ENCODE measurements at places on chromosomes 1 and 21. TPM values are rescaled to one million over a fixed set of nuclear protein-coding genes. Genes with fewer than 3 reads are reported as not detected.

DNA sequence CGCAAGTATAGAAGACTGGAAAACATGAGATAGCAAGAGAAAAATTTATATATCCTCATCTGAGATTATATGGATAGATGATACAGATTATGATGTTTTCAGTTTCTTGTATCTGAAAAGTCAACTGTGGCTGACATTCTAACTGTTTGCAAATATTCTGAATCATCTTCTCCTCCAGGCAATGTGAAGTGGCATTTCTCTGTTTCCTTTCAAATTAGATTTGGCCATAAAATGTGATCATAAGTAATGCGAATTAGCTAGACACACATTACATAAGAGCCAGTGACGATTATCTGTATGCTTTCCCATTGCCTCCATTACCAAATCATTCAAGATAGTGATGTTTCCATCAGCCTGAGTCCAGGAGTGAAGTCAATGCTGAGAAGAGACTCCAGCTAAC lies 265.2 kb downstream of the BRINP3 start:
- DNase-seq, result no peak

GRCh38 chr1:19478322-19478721 lies 7.0 kb downstream of the CAPZB start:
- no peak for DNase-seq

GRCh38 chr21:30072496-30072895 lies 94.1 kb downstream of the CLDN17 start:
- DNase-seq, result no peak

FMO2 gene
- polyA plus RNA-seq, result 1.1 TPM

NBPF4 gene
- not detected for polyA plus RNA-seq

TSEN15 gene
- 46.0 TPM for polyA plus RNA-seq

CD5L gene
- not detected for polyA plus RNA-seq

LENEP gene
- not detected for polyA plus RNA-seq
